ENCODE measurements at places on chromosomes 5 and 9. TPM values are rescaled to one million over a fixed set of nuclear protein-coding genes. Genes with fewer than 3 reads are reported as not detected.
A peak's percentile ranks its signal among the peaks of the same experiment; 100 is the strongest.

The SETD9 gene
- 8.6 TPM for total RNA-seq

The IL4 gene
- total RNA-seq = not detected

The SLC26A2 gene
- total RNA-seq = 3.7 TPM

The RANBP3L gene
- total RNA-seq = 0.10 TPM

The SNCB gene
- total RNA-seq = not detected

The DEPDC1B gene
- total RNA-seq = 35.0 TPM

The TTC39B gene
- 43.9 TPM for total RNA-seq

DNA sequence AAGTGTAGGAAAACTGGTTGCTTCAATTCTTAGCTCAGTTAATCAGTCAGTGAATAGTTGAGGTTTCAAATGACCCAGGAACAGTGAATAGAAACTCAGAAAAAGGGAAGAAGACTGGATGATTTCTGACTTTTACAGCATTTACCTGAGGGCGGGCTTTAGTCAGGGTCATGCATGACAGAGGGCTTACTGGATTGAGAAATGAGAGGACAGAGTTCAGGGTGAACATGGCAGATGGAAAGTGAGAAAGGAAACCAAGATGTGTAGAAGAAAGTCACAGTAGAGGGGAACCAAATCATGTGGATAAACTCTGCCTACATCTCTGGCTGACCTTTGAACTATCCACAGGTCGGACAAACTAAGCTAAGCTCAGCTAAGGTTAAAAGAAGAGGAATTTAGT, 596.0 kb downstream of the SEMA5A start:
- DNase-seq = no peak

- DNase-seq = no peak
Measured at GRCh38 chr5:83101514-83101913, 24.2 kb downstream of the XRCC4 start.

The PCDHB7 gene
- not detected for total RNA-seq

GRCh38 chr9:117511852-117512481, 97.1 kb upstream of the ASTN2 start:
- DNase-seq = no peak

DNA sequence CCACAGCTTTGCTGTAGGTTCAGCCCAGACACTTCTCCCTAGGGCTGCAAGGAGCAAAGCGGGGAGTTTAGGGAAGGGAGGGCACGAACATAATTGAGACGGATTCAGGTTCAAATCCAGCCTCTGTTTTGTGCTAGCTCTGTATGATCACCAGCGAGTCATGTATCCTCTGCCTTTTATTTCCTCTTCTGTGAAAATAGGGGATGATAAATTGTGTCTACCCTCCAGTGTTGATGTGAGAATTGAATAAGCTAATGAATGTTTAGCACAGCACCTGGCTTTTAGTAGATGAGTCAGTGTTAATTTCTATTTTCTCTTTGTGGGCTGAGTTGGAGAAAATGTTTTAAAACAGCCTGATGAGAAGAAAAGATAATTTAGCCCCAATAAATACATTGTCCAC, 6.2 kb downstream of the MLANA start:
- no peak for DNase-seq

DNA sequence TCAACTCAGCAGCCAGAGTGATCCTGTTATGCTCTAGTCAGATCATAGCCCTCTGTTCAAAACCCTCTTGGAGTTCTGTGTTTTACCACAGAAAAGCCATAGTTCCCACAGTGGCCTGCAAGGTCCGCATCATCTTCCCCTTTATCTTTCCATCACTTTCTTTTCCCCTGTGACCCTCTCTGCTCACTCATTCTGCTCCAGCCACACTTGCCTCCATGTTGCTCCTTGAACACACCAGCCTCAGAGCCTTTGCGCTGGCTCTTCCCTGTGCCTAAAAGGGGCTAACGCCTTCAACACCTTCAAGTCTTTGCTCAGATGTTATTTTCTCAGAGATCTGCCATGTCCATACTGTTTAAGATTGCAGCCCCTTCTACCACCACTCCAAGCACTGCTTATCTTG, 26.3 kb downstream of the CSF2 start:
- no peak for DNase-seq

GRCh38 chr5:14011089-14012020, 66.9 kb upstream of the DNAH5 start:
- DNase-seq = peak; percentile 37

The GARNL3 gene
- 4.6 TPM for total RNA-seq

- DNase-seq = no peak
Measured at GRCh38 chr5:15601274-15601673, 101.3 kb downstream of the FBXL7 start.

Measured in activated naive CD4-positive, alpha-beta T cell treated with anti-CD3 and anti-CD28 coated beads for 36 hours (primary cell).